ENCODE measurements at places on chromosomes 3 and 15.

- no peak for DNase-seq
Observed at GRCh38 chr3:58613236-58614132, 36.3 kb upstream of the FAM107A start.

GRCh38 chr3:86990734-86991481 lies at the start of gene VGLL3:
VGLL3 (minus strand) TSS chr3:86991149; CDS start chr3:86990743, 406 bp downstream.
- DNase-seq: no peak

GRCh38 chr15:87777054-87777561 lies 479.4 kb downstream of the NTRK3 start:
- DNase-seq: no peak

DNA sequence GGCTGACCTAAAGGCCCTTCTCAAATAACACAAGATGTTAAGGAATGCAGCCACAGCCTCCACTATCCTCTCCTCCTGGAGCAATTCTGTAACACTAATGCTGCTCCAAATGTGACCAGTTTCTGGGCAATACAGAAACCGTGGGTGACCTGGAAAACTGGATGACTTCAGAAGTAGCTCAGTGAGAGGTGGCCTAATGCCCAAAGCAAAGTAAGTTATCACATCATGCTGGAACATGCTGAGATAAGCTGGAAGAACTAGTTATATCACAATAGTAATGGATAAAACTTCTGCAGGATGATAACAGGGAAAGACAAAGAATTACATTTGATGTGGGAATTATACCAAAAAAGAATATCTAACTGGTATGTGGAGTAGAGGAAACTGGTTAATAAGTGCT lies 72.0 kb downstream of the DHX30 start:
- no peak for DNase-seq

- DNase-seq: no peak
Observed at GRCh38 chr15:75923756-75924155, 20.1 kb downstream of the FBXO22 start.

- DNase-seq: peak; percentile 5
Observed at GRCh38 chr3:27659279-27660021, 62.7 kb downstream of the EOMES start.

DNA sequence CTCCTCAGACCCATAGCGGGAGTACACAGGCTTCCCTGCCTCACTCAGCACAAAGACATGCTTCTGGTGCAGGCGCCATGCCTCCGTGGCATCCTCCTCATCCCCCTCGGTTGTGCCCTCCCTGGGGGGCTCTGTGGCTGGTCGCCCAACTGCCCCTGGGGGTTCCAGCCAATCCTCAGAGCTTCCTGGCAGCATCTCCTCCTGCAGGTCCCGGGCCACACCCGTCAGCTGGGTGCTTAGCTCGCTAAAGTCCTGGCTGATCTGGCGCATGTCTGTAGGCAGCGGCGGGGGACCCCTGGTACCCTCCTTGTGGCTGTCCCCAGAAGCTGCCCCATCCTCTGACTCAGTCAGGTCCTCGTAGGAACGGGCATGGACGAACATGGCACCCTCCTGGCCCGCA lies 7.9 kb upstream of the MST1R start:
- no peak for DNase-seq

- DNase-seq: no peak
Observed at GRCh38 chr3:38043486-38043885, 4.5 kb downstream of the DLEC1 start.

- no peak for DNase-seq
Observed at GRCh38 chr3:128033102-128033501, 19.1 kb upstream of the SEC61A1 start.

DNA sequence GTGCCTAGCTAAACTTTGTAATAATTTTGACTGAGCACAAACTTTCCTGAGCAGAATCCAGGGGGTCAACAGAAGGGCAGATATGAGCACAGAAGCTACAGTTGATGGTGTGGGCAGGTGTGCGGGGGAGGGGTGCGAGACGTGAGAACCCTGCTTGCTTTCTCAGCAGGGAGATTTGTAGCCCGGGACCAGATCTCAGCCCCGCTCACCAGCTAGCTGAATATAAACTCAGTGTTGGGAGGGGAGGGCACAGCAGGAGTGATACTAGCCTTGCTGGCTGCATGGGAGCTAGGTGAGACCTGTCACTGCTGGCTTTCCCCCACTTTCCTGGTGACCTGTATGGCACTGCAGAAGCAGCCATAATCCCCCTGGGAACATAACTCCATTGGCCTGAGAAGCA lies 83.4 kb downstream of the CLDN1 start:
- DNase-seq: no peak

GRCh38 chr3:65338571-65338970 lies 650.8 kb upstream of the ADAMTS9 start:
- DNase-seq: no peak

DNA sequence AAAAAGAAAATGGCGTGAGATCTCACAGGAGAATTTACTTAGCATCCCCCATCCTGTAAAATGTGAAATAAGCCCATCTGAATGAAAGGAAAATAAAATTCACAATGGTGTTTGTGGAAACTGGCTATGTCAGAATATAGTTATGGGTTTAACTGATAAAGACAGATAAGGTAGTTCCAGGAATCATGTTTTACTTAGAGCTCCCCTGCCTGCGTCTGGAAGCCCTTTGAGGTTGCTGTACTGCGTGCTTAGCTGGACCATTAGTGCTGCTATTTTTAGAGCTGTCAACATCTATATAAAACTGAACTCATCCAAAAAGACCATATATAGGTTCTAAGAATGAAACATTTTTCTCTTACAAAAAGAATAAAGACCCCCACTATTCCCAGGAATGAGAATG lies 130.8 kb downstream of the LSAMP start:
- no peak for DNase-seq

DNA sequence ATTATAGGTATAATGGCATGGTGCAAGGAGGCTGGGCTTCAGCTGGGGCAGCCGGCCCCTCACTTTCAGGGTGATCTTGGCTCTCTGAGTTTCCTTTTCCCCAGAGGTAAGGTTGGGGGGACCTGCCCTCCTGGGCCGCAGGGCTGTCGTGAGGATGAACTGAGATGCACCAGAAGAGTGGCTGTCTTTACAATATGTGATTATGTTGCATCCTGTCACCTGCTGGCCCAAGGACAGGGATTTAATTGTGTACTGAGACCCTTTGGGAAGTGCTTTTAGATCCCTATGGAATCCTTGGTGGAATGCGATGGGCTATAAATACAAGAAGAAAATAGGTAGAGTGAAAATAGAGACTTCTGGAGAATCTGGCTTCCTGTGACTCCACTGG lies 22.1 kb downstream of the ANAPC13 start:
- DNase-seq: no peak

DNA sequence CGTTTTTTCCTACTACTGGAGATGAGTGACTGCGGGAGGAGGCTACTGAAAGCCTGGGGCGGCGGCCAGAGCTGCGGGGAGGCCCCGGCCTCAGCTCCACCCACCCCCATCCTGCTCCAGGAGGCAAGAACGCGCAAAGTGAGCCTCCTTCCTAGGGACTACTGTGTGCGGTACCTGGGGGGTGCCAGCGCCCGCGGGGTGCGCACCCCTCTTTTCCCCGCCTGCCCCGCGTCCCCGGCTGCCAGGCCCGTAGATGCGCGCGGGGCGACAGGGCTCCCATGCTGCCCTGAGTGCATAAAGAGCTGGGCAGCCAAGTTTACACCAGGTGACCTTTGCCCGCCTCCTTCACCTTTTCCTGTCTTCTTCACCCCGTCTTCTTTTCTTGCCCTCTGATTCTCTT lies 2.5 kb upstream of the USF3 start:
- no peak for DNase-seq

DNA sequence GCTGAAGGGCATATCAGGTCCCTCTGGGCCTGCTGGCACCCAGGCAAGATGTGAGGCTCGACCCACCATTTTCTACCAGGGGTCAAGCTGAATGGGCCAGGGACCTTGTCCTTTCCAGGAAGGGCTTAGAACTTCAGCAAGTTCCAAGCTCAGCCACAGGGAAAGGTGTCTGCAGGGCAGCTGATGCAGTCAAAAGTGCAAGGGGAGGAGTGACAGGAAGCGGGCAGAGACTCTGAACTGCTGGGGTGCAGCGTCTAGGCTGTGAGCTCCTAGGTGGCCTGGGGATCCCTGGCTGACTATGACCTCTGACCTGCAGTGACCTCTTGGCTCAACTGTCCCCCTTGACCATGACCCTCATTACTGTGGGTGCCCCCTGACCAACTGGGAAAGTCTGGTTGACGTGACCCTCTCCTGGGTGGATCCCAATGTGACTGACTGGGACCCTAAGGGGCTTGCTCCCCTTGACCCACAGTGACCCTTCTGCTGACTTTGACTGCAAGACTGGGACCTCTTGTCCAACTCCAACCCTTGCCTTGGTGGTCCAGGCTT lies 14.4 kb upstream of the SEC13 start:
- no peak for DNase-seq

GRCh38 chr3:76765511-76765910 lies 274.4 kb upstream of the ROBO2 start:
- peak; percentile 55 for DNase-seq

- no peak for DNase-seq
Observed at GRCh38 chr3:161770484-161771386, 274.1 kb downstream of the OTOL1 start.

GRCh38 chr3:73255609-73256029 lies 194.2 kb downstream of the EBLN2 start:
- peak; percentile 30 for DNase-seq

- DNase-seq: peak; percentile 72
Observed at GRCh38 chr15:58293622-58294550, 137.9 kb upstream of the LIPC start.

DNA sequence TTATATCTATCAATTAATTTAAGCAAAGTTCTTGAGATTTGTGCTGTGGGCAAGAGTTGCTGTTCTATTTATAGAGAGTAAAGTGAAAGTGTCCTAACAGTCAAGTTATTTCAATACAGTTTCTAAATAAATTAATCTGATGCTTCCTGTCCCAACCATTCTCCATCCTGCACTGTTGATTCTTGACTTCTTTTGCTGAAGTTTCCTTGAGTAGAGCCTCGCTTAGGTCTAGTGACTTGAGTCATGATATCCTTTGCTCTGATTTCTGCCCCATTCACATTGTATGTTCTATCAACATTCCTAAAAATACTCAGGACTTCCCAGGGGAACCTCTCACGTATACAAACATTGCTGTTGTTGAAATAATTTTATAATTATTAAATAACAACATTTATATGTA lies 498.4 kb upstream of the ALCAM start:
- DNase-seq: no peak
